ENCODE measurements at places on chromosomes 12 and 14. TPM values are rescaled to one million over a fixed set of nuclear protein-coding genes. Genes with fewer than 3 reads are reported as not detected.

- no peaks in the 10 kb centered on the region for H3K27me3 ChIP-seq
- H3K4me3 ChIP-seq = peak overlapping the region; percentile 15
- no peak overlapping the region for H3K27ac ChIP-seq
- no peak for DNase-seq
Measured at GRCh38 chr12:85866986-85867776, 6.9 kb upstream of the NTS start.

DNA sequence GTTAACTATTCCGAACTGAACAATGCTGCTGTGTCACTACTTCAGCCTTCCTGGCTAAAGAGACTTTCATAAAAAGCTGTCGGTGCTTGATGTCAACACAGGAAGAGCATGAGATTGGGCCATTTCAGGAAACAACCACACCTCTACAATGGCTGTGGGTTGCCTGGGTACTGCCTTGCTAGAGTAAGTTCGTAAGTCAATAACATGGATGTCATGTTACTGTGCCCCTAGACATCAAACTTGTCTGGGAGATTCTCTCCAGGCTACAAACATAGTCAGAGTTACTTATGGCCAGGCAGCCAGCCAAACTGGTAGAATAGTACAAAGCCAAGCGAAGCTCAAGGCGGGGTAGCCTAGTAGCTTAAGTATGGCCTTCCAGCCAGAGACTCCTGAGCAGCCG is 23.1 kb downstream of the MAX start:
- DNase-seq = no peak
- peaks cover 76% of the 10 kb centered on the region for H3K36me3 ChIP-seq
- H3K4me3 ChIP-seq = no peak overlapping the region
- H3K27me3 ChIP-seq = no peaks in the 10 kb centered on the region

DNA sequence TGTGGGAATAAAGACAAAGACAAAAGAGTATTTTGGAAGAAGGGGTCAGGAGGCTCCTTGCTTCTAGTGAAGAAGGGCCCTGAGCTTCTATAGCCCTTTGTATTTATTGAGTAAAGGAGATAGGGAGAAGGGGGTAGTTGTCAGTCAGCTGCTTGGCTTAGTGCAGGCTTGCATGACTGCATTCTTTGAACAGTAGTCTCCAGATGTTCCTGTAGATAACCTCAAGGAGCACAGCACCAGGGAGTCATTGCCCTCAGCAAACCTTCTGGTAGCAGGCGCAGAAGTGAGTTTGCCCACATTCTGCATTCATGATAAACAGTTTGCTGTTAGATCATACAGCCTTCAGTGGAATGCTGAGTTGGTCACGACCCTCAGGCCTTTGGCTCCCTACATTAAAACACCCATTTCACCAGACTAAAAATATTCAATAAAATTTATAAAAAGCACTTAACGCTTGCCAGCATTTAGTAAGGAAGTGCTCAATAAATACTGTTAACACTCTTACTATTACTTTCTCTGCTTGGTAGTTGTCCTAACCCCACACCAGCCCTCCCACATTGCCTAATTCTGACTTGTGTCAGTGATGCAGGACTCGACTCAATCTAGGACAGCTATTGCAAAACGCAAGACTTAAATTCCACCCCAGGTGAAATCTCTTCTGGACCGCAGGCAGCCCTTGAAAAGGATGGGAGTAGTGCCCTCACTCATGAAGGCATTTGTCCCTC is 3.0 kb upstream of the DHRS4 start:
- no peaks in the 10 kb centered on the region for H3K27me3 ChIP-seq
- no peak for DNase-seq
- no peak overlapping the region for H3K4me3 ChIP-seq

DNA sequence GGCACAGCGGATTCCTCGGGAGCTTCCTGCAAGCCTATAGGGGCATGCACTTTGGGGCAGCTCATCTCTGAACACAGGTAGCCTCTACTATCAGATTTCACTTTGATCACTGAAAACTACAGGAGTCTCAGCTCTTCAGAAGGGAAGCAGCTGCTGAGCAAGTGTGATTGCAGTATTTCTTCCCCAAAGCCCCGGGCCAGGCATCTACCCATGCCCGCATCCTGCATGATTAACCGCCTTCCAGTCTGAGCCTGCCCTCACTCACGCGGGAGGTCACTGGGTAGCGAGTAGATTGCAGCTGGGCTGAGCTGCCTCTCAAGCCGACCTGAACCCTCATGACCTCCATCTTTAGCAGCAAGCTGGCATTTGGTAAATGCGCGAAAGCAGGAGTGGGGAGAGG is 334.7 kb downstream of the DPF3 start:
- H3K4me1 ChIP-seq = no peaks in the 10 kb centered on the region
- H3K27ac ChIP-seq = no peak overlapping the region
- peaks cover 12% of the 10 kb centered on the region for H3K27me3 ChIP-seq
- DNase-seq = no peak

DNA sequence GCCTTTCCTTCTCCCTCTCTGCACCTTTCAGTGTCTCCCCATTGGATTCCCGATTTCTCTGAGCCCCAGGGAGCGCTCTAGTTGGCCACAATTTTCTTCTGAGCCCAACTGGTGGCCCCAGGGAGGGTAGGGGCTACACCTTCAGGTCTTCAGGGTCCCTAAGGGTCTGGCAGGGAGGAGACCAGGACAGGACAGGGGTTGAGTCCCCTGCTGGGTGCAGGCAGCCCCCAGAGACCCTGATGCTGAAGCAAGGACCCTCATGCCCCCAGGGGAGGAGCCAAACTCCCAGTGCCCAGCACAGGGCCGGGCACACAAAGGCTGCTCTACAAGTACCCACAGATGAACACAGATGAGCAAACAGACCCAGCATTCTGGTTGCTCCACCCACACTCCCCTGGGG is 12.7 kb downstream of the FOXN4 start:
- H3K27ac ChIP-seq = no peak overlapping the region
- peaks cover 26% of the 10 kb centered on the region for H3K27me3 ChIP-seq
- no peak for DNase-seq
- no peaks in the 10 kb centered on the region for H3K4me1 ChIP-seq
- H3K4me3 ChIP-seq = no peak overlapping the region

DNA sequence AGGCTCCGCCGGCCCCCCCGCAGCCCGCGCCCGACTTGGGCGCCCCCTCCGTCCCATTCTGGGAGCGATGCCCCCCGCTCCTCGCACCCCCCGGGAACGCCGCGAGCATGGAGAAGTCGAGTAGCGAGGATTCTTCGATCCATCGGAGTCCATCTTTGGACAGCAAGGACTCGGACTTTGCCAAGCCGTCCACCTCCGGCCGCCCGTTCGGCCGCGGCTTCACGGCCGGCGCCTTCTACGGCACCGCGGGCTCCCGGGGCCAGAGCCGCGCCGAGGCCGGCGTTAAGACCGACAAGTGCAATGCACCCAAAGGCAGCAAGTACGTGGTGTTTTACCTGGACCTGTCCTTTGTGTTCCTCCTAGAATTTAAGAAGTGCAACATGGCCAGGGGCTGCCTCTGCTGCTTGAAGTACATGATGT is 123.6 kb downstream of the TSPAN9 start:
- no peak overlapping the region for H3K27ac ChIP-seq
- H3K4me1 ChIP-seq = peaks cover 39% of the 10 kb centered on the region
- no peak for DNase-seq
- H3K4me3 ChIP-seq = peak overlapping the region; percentile 48

DNA sequence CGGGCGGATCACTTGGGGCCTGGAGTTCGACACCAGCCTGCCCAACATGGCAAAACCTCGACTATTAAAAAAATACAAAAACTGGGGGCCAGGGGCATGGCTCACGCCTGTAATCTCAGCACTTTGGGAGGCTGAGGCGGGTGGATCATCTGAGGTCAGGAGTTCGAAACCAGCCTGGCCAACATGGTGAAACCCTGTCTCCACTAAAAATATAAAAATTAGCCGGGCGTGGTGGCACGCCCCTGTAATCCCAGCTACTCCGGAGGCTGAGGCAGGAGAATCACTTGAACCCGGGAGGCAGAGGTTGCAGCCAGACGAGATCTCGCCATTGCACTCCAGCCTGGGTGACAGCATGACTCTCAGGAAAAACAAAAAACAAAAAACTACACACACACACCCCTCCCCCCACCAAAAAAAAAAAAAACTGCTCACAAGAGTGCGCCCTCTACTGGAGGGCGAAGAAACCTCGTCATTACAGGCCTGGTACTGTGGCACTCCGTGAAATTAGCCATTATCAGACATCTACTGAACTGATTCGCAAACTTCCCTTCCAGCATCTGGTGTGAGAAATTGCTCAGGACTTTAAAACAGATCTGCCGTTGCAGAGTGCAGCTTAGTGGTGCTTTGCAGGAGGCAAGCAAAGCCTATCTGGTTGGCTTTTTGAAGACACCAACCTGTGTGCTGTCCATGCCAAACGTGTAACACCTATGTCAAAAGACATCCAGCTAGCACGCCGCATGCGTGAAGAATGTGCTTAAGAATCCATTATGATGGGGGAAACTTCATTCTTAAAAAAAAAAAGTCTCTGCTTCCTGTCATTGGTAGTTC is 7.7 kb downstream of the PPP1R3E start:
- H3K4me1 ChIP-seq = peaks cover 30% of the 10 kb centered on the region
- no peak overlapping the region for H3K27ac ChIP-seq
- H3K4me3 ChIP-seq = peak overlapping the region; percentile 11
- H3K36me3 ChIP-seq = peaks cover 23% of the 10 kb centered on the region
- H3K27me3 ChIP-seq = no peaks in the 10 kb centered on the region
- DNase-seq = peak; percentile 59

DNA sequence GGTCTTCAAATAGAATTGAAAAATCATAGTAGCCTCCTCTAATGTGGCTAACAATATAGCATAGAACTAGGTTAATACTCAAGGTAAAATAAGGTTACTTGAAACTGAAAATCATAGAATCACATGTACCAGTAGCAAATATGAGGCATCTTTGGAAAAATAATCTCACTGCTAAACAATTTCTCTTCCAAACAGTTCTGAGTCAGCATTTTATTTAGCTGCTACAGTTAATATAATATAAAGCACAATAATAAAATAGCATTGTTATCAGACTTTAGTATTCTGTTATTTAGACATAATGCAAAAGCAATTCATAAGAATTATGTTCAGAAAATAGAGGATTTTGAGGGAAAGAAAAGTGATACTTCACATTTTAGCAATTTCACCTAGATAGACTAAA is 35.0 kb downstream of the ERO1A start:
- no peak for DNase-seq
- no peaks in the 10 kb centered on the region for H3K27me3 ChIP-seq
- no peaks in the 10 kb centered on the region for H3K4me1 ChIP-seq
- no peak overlapping the region for H3K4me3 ChIP-seq
- peaks cover 48% of the 10 kb centered on the region for H3K36me3 ChIP-seq
- H3K27ac ChIP-seq = no peak overlapping the region

DNA sequence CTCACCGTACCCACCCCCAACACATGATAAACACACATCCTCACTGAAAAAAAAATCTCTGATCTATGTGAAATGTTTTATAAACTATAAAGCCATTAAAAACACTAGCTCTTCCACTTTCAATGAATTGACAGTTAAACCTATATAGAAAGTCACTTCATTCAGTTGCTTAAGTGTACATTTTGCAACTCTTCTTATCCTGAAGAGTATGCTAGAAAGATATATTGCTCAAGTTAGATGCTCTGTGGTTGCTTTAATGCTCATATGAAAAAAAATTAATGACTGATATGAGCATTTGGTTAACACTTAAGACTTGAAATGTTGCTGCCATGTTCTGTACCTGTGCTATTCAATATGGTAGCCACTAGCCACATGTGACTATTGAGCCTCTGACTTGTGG is 21.0 kb upstream of the MIA2 start:
- H3K27me3 ChIP-seq = no peaks in the 10 kb centered on the region
- no peaks in the 10 kb centered on the region for H3K36me3 ChIP-seq
- H3K4me1 ChIP-seq = no peaks in the 10 kb centered on the region
- no peak overlapping the region for H3K4me3 ChIP-seq
- H3K27ac ChIP-seq = no peak overlapping the region
- no peak for DNase-seq

DNA sequence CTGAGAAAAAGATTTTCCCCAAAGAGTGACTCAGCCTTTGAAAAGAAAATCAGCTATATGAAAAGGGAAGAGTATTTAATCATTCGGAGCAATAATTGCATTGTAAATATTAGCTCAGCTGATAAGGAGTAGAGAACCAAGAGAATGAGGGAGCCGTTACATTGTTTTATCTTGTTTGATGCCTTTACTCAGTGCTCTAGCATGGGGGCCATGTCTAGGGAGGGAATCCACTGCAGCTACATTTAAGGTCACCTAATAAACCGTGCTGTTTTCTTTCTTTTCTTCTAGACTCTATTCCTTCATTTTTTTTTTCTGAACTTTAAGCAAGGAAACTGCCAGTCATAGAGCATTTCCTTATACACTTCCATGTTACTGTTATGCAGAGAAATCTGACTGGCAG is 447.0 kb downstream of the DIO2 start:
- no peak for DNase-seq
- no peaks in the 10 kb centered on the region for H3K36me3 ChIP-seq
- no peaks in the 10 kb centered on the region for H3K4me1 ChIP-seq
- no peak overlapping the region for H3K27ac ChIP-seq
- H3K4me3 ChIP-seq = no peak overlapping the region

GRCh38 chr12:114852976-114853529 is 169.1 kb upstream of the TBX3 start:
- no peak overlapping the region for H3K4me3 ChIP-seq
- H3K4me1 ChIP-seq = peaks cover 4% of the 10 kb centered on the region
- no peak overlapping the region for H3K27ac ChIP-seq
- no peak for DNase-seq

- no peak for DNase-seq
- H3K27ac ChIP-seq = peak overlapping the region; percentile 70
- H3K4me1 ChIP-seq = peaks cover 50% of the 10 kb centered on the region
- no peaks in the 10 kb centered on the region for H3K27me3 ChIP-seq
- no peaks in the 10 kb centered on the region for H3K36me3 ChIP-seq
Measured at GRCh38 chr14:92538412-92538985, 24.9 kb downstream of the RIN3 start.

DNA sequence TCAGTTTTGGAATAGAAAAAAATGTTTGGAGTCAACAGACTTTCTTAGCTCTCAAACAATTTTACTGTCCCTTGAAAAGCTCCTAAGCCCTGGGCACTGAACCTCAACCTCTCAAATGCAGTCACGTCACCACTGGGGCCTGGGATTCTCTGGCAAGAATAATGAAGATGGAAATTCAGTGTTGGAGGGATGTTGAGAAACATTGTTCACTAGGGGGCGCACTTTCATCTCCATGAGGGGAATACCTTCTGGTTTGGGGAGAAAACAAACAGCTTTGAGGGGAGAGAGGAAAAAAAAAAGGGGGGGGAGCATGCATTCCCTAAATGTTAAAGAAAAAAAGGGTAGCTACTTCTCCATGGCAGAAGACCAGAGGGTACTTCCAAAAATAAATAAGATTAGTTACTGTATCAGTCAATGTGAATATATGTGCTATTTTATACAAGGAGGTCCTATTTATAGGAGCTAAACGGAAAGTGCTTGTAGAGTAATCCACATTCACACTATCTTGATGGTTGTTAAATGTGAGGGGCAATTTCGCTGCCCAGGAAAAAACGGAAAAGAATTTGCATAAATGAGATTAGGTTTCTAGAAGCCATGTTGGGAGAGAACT is 5.8 kb upstream of the TBPL2 start:
- H3K27ac ChIP-seq = no peak overlapping the region
- peaks cover under 1% of the 10 kb centered on the region for H3K4me1 ChIP-seq
- no peak overlapping the region for H3K4me3 ChIP-seq
- no peaks in the 10 kb centered on the region for H3K36me3 ChIP-seq
- DNase-seq = no peak

Gene BCL2L14
- total RNA-seq = 2.6 TPM

Gene PRDM4
- total RNA-seq = 25.4 TPM

Gene SERPINA9
- total RNA-seq = not detected

Gene SYT1
- 0.95 TPM for total RNA-seq

Gene SDR39U1
- 61.6 TPM for total RNA-seq

Gene GPD1
- 67.0 TPM for total RNA-seq

Gene ZNF891
- total RNA-seq = 2.6 TPM

Gene LTBP2
- 39.5 TPM for total RNA-seq

Gene SLC2A3
- 133 TPM for total RNA-seq
